ENCODE measurements at places on chromosomes 13 and 19.

DNA sequence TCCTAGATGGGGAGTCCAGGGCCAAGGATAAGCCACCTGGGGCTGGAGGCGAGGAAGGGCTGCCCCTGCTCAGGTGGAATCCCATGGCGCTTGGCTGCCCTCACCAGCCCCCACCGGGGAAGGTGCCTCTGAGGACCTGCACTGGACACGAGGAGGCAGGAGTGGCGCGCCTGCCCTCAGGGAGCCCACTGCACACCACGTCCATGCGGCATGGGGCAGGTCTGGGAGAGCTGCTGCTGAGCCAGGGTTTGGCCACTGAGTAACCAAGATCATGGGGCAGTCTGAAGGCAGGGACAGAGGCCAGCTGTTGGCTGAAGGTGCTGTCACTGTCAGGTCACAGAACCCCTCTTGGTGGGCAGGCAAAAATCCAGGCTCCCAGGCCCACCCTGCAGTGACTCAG is 25.9 kb downstream of the ELAVL1 start:
- no peak for DNase-seq

GRCh38 chr19:3649888-3650287 is 23.3 kb upstream of the CACTIN start:
- no peak for DNase-seq

GRCh38 chr19:45507872-45508416 is 665 bp downstream of the VASP start:
- DNase-seq = no peak

- peak; percentile 81 for DNase-seq
Observed at GRCh38 chr19:18021121-18021755, 13.3 kb downstream of the ARRDC2 start.

DNA sequence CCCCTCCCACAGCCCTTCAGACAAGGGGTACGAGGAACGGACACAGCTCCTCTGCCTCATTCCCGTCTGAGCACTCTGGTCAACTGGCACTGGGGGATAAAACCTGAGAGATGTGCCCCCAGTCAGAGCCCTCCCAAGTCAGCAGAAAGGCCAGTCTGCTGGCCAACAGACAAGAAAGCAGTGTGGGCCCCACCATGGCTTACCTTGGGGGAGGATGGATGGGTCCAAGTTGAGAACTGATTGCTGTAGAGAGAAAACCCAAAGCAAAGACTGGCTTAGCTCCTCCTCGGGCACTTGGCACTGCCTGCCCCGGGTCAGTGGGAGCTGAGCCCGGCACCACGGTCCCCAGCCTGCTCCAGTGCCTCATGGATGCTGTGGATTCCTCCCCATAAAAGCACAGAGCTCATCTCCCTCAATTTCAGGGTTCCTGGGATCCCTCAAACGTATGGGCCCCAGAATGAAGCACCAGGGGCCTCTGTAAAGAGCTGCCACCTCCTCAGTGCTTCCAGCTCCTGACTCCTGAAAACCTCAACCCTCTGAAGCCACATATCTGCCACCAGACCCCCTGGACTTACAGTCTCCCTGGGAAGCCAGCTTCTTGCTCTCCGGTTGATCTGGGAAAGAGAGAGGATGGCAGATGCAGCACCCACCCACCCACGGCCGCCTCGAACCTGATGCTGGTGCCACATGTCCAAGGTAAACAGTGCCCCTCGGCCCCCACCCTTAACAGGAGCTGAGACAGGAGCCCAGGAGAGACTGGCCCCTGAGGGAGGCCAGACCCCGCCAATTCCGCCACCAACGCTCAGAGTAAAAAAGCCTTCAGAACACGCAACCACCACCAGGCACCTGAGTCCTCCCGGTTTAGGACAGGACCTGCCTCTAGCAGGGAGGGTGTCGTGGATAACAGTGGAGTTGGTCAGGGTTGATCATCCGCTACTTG is 3.3 kb downstream of the KHSRP start:
- DNase-seq = no peak

DNA sequence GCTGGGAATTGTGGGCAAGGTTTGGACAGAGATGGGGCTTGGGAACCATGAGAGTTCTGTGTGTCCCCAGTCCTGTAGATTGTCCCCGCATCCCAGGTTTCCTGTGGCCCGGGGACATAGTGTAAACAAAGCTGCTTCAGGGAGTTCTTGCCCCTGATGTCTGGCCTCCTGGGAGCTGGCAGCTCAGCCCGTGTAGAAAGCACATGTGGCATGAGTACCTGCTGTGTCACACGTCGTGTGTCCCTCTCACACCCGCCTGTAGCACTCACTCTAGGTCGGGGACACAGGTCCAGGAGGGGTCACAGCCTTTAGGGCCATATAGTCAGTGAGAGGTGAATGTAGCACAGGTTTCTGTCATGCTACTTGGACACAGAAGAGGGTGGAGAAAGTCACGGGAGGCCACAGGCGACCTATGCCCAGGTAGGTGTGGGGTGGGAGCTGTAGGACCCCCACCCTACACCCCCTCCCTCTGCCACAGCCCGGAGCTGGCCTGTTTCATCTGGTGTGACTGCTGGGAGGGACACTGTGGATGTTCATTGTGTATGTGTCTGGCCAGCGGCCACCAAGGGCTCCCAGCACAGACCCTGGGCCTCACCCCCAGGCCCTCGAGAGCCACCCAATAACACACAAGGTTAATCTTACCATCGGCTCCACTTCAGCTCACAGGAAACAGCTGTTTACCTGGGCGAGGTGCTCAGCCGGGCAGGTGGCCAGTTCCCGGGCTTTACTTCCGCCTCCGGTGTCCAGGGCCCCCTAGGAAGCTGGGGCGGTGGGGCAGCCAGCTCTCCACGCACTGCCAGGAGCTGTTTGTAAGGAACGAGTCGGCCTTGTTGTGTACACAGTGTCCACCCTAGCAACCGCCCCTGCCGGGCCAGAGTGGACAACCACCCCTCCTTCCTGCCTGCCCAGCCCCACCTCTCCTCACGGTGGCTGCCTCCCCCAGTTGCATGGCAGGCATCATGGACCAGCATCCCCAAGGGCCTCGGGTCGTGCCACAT is 49.7 kb downstream of the COMP start:
- DNase-seq = no peak

All from T1000 (cell line).